ENCODE measurements at places on chromosomes 2 and 18. TPM values are rescaled to one million over a fixed set of nuclear protein-coding genes. Genes with fewer than 3 reads are reported as not detected.

The HTRA2 gene
- polyA plus RNA-seq: 22.4 TPM

GRCh38 chr2:228532233-228532632 is 350.7 kb upstream of the SPHKAP start:
- no peak for DNase-seq

DNA sequence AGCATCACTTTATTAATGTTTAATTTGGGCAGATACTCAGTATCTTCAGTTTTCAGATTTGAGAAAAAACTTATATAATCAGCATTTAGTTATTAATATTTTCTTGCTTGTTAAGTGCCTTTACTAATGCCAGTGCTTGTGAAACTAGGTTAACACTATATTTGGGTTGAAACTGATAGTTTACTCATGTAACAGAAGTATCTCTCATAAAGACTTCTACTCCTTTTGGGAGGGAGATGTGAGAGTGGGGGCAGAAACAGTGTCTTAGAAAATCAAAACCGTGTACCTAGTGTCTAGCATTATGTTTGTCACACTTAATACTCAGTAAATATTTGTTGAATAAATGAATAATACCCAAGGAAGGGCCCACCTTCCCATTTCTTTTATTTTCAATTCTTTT is 129.5 kb downstream of the MSTN start:
- DNase-seq: no peak

DNA sequence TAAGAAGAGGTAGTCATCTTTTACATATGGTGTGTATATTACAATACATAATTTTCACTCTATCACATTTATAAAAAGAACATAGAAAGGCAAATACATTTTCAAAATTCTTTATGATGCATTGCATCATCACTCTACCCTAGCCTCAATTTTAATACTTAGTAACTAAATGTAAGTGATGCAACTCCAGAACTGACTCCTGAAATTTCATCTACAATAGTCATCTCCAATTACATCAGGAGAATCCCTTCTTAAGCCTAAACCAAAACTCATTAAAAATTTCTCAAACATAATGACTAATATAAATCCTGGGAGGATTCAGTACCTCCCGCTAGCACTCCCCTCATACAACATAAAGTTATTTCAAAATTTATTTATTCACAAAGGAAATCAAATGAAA is 15.9 kb downstream of the TMX3 start:
- DNase-seq: no peak

DNA sequence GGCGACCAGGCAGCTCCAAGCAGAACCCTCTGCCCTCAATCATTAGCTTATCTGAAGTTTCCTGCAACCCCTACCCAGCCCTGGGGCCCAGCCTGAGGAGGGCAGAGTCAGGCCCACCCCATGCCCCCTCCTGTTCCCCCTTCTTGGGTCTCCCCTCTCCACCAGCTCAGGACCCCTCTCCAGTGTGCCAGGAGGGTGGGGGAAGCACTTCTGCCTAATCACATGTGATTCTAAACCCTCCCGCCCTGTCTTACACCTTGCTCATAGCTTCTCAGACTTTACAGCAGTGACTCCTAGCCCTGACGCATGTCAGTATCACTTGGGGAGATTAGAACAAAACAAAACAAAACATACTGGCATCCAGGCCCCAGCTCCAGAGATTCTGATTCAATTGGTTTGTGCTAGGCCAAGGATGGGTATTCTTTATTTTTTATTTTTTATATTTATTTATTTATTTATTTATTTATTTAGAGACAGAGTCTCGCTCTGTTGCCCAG is 42.5 kb upstream of the ASAP2 start:
- no peak for DNase-seq

The GPR35 gene
- polyA plus RNA-seq: 0.06 TPM

The RAMP1 gene
- polyA plus RNA-seq: 47.7 TPM

The SH3RF3 gene
- 5.7 TPM for polyA plus RNA-seq

DNA sequence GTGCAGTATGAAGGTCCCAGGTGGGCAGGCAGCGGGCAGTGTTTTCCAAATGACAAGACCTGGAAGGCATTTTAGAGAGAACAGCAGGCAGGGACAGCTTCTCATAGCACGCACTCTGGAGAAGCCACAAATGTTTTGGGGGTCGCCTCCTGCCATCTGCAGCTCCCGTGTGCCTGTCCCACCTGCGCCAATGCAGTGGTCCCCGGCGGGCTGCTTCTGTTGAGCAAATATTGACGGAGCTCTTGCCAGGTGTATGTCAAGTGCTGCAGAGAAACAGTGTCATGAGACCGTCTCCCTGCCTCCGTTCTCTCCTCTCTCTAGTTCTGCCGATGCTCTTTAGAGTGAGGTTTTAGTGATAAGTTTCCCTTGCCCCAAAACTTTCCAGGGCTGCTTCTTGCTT is 174.8 kb downstream of the LDLRAD4 start:
- DNase-seq: no peak

The YES1 gene
- 23.3 TPM for polyA plus RNA-seq

DNA sequence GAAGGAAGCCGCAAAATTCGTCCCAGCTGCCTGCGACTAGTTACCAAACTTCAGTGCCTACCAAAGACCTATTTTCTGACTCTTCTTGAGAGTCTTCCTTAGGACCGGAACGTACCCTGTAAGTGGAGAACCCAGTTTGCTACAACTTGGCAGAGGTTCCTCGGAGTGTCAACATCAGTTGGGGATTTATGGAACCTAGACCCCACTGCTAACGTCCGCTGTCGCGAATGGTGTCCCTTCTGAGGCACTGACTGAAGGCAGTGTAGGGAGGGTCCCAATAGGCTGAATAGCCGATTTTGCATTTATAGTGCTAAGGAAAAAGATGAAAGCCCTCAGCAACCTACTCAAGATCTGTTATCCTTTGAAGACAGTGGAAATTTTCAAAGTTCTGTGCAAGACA is 568 bp upstream of the STK17B start:
- no peak for DNase-seq

The PFN4 gene
- polyA plus RNA-seq: 0.52 TPM

The FEV gene
- not detected for polyA plus RNA-seq

The TTC32 gene
- 5.3 TPM for polyA plus RNA-seq

DNA sequence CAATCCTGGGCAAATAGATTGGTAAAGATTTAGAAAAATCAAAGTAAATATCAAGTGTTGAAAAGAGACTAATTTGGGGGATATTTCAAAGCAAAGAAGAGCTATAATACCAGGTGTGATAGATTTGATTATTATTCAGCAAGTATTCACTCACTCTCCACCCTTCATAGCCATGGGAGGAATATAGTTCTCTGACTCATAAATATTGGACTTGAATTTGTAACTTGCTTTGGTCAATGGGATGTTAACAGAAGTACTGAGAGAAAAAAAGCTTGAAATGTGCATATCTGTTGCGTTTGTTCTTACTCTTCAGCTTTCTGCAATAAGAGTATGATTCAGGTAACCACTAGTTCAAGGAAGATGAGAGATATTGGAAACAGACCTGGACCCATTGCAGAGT is 54.5 kb upstream of the IKZF2 start:
- no peak for DNase-seq

The RASGRP3 gene
- polyA plus RNA-seq: 1.4 TPM
